ENCODE measurements at places on chromosomes 2 and 18. TPM values are rescaled to one million over a fixed set of nuclear protein-coding genes. Genes with fewer than 3 reads are reported as not detected.

DNA sequence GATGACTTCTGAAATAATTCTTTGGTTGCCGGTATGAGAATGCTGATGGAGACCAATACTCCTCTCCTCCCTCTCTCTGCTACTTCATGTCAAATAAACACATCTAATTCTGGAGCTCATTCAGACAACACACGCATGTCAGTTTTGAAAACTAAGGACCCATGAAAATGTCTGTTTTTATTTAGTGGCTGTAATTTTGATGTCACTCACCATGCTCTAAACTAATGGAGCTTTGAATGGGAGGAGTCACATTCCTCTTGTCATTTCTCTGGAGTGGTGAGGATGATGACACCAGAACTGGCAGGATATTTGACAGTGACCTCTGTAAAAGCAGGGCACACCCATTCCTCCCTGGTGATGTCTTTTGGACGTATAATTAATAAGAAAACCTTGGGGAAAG is 163.0 kb downstream of the PHLPP1 start:
- no peaks in the 10 kb centered on the region for H3K4me1 ChIP-seq
- H3K36me3 ChIP-seq: no peaks in the 10 kb centered on the region
- DNase-seq: no peak
- H3K27ac ChIP-seq: peak overlapping the region; percentile 85

Gene POTEC
- not detected for total RNA-seq

Gene RAX
- not detected for total RNA-seq

Gene UGT1A3
- not detected for total RNA-seq

- H3K27me3 ChIP-seq: no peaks in the 10 kb centered on the region
- no peak overlapping the region for H3K27ac ChIP-seq
- no peak for DNase-seq
- peaks cover 3% of the 10 kb centered on the region for H3K4me1 ChIP-seq
- H3K36me3 ChIP-seq: peaks cover 56% of the 10 kb centered on the region
These were observed 20.8 kb downstream of the ATF2 start for GRCh38 chr2:175147186-175147585.

Gene DYSF
- 2.2 TPM for total RNA-seq

DNA sequence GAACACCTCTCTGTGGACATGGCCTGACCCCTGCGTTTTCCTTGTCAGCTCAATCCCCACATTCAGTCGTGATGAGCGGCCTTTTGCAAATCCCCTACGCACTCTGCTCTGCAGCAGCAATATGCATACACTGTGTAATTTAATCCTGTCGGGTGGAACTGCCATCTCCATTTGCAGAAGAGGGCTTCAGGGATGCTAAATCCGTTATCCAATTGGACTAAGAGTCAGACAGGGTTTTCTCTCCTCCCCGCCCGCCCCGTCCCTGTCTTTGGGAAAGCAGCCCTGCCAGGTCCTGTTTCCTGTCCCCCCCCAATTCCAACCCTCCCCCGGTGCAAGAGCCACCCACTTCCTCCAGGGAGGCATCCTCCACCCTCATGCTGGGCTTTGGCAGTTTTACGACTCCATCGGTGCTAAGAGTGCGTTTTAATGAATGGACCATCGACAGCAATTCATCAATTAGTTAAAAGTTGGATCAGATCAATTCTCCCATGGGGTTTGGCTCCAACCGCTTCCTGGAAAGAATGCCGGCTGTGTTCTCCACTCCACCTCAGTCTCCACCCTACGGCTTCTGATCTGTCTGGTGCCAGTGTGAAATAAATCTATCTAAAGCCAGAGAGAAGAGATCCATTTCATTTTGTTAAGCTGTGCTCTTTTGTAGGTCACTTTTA is 53.5 kb upstream of the ASAP2 start:
- H3K36me3 ChIP-seq: no peaks in the 10 kb centered on the region
- no peak overlapping the region for H3K4me3 ChIP-seq
- no peaks in the 10 kb centered on the region for H3K4me1 ChIP-seq
- H3K27me3 ChIP-seq: peaks cover 6% of the 10 kb centered on the region
- H3K27ac ChIP-seq: no peak overlapping the region
